Activated T-cell treated with anti-CD3 and anti-CD28 coated beads, Interleukin-2, amount 50 U/mL, for 48 hours (primary cell): ENCODE measurements at places on chromosomes 2 and 18.

DNA sequence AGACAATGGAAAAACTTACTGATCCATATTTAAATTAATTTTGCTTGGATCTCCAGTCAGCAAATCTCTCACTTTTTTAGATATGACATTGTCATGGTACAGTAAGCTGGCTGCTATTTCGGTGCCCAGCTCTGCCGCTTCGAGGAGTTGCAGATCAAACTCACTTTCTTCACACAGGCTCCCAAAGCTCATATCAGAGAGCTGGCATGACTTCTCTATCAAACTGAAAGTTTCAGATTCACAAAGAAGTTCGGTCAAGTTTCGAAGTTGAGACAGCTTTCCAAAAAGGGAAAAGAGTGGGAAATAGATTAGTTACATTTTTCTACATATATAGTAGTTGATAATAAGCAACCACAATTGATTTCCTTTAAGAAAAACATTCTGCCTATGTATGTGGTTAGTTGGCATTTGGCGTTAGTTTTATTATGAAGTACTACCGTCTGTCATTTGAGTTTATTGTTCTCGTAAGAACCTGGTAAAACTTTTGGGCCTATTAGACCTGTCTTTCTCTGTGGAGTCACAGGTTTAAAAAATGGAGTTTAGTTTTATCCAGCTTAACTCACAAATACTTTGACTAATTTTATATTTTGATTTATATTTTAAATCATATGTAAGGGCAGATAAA lies 118.8 kb downstream of the ABCA12 start:
- no peak for DNase-seq

DNA sequence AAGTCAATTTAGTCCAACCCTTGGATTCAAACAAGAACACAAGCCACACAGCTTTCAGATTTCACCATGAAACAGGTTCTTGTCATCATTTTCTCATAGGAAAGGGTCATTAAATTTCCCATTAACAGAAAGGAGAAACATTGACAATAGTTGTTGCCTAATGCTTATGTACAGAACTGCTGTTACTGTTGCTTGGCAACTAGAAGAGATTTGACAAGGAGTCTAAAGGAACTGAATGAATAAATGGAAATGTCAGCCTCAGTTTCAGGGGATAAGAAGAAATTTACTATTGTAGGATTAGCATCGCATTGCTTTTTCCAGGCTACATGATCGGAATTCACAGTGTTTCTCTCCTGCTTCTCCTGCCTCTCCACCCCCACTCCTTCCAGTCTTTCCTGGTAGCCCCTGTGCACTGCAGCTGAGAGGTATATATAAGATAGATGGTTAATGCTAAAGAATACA lies 90.3 kb downstream of the SPATS2L start:
- DNase-seq = no peak

DNA sequence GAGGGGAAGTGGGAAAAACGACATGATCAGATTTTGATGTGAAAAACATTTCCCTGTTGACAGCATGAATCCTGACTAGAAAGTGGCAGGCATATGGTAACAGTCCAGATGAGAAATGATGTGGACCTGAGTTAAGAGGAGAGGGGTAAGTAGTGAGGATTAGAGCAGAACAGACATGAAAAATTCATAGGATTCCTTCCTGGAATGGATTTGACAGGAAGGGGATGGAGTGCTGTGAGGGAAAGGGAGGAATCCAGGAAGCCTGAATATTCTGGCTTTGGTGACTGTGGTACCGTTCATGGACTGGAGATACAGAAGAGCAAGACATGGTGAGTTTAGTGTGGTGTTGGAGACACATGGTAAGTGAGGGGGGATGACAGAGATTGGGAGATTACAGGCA lies 115.4 kb downstream of the TMEM131 start:
- no peak for DNase-seq

- no peak for DNase-seq
Measured at GRCh38 chr2:140658760-140659692, 1471.8 kb downstream of the LRP1B start.

DNA sequence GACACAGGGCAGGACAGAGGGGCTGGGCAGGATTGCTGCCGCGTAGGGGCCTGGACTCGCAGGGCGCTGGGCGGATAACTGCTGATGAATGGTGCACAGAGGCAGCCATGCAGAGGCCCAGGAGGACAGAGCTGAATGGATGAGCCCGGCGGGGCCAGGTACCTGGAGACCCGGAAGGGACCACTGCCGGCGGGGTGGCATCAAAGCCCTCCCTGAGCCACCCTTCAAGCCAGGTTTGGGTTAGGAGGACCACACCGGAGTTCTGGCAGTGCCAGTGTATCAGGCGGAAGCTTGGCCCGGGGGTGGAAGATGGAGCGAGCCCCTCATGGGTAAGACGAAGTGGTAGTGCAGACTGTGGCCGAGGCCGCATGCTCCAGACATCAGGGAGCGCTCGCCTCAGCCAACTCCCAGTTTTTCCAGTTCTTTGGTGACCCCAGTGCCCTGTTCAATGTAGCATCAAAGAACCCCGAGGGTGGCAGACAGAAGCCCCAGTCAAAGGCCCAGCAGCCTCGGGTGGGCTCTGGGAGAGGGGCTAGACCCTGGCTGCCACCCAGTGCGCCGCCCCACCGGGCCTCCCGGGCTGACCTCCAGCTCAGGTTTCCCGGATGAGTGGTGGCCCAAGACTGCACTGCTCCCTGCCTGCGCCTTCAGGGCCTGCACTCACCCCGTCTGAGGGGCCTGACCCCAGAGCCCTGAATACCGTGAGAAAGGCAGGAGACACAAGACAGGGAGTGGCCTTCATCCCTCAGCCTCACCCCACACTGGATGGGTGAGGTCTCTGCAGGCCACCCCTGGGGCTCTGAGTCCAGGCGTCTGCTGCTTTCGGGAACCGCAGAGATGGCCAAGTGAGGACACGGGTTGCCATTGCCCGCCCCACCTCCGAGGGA lies 50.9 kb downstream of the ACAA2 start:
- no peak for DNase-seq

GRCh38 chr18:37368110-37368954 lies 197.3 kb downstream of the CELF4 start:
- DNase-seq = no peak

DNA sequence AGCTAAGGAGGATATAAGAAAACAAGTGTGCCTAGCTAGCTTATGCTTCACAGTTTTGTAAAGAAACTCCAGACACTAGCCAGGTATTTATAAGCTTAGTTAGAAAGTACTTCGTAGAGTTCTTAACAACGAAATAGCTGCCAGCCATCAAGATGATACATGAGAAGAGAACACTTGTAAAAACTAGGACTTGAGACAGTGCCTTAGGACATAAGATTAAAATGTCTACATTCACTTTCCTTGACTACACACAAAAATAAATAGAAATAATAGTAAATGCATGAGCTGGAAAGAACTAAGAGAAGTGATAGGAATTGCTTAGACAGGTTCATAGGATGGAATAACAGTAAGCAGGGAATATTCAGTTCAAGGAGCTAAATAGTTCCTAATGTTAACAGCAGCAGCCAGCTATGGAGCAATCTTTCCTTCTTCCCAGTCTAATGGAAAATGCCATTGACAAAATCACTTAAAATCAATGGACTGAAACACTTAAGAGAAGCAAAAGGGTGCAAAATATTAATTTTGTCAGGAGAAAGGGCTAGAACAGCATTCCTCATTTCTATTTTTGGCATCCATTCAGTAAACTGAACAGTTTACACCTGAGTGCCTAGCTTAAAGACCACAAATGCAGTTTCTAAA lies 186.6 kb downstream of the PDE11A start:
- DNase-seq = no peak

DNA sequence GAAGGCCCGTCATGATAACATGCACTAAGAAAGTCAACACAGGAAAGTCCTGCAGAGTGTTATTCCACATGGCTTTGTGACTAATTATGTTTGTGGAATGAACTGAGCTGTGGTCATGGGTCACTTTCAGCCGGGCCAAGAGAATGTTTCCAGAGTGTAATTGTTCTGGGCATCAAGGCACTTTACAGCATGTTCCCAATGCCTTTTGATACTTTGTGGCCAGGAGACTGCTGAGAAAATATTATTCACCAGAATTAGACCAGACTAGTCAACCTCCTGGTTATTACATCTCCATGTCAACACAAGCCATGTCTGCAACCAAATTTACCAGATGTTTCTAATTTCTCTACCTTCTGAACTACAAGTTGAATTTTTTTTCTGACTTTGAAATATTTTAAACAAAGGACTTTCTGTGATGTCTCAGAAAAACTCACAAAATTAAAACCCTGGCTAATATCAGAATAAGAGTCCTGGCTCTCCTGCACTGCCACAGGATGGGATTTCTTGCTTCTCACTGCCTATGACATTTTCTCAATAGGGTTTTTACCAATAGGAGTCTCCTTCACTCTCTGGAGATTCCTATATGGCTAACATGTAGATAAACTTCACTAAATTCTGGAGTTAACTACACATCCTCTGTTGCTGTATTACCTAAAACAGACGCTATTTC lies 90.6 kb upstream of the WDR75 start:
- DNase-seq = no peak

DNA sequence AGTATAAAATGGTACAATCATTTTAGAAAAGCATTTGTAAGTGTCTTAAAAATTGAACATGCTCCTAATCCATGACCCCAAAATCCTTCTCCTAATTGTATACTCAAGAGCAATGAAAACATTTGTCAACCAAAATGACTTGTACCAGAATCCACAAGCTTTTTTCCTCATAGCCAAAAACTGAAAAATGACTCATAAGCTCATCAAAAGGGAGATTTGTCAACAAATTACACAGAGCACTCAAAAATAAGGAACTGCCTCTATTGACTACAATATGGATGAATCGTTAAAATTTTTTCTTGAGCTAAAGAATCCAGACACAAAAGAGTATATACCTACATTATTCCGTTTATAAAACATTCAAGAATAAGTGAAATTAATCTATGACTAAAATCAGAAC lies 544.8 kb downstream of the ARHGAP15 start:
- DNase-seq = no peak

DNA sequence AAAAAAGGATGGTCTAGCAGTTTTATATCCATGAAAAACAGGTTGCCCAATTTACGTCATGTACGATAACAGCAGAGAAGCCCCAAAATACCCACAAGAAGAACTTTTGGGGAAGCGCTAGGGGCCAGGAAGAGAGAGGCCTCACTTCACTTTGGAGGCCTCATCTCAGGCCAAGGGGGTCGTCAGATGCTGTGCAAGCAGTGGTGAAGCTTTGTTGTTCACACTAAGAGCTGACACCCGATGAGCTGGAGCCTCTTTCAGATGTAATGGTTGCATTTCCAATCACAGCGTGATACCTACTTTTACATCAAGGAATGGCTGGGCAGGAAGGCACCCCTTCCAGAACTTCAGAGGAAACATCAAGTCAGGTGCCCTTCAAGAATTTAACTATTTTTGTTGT lies 242.3 kb upstream of the PXDN start:
- DNase-seq = no peak

DNA sequence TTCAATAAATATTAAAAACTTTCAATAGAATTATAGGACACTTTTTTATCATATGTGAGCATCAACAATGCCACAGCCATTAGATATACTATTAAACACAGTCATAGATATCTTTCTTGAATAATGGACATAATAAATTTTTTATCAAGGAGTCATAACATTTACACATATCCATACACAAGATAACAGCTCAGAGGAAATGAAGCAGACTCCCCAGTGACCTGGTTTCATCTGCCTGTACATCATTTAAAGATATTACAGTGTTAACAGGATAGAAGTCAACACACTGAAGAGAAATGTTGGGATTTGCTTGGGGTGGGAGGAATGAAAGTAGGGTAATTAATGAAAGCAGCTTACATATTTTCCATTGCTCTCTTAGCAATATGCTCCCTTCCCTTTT lies 5.1 kb downstream of the SCG2 start:
- DNase-seq = no peak

GRCh38 chr2:112942654-112943002 lies 31.7 kb downstream of the IL37 start:
- no peak for DNase-seq

GRCh38 chr2:152114366-152114765 lies 15.5 kb upstream of the CACNB4 start:
- no peak for DNase-seq

DNA sequence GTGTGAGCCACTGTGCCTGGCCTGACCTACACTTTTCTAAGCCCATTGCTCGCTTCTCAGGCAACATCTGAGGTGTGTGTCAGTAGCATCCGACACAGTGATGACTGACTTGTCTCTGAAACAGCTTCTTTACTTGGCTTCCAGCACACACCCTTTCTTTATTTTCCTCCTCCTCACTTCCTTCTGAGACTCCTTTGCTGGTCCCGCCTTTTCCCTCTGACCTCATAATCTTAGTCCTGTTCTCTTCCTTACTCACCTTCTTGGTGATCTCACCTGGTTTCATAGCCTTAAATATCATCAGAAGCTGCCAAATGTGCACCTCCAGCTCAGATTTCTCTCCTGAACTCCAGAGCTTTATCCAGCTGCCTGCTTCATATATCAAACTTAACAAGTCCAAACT lies 66.6 kb upstream of the PELI1 start:
- DNase-seq = no peak

DNA sequence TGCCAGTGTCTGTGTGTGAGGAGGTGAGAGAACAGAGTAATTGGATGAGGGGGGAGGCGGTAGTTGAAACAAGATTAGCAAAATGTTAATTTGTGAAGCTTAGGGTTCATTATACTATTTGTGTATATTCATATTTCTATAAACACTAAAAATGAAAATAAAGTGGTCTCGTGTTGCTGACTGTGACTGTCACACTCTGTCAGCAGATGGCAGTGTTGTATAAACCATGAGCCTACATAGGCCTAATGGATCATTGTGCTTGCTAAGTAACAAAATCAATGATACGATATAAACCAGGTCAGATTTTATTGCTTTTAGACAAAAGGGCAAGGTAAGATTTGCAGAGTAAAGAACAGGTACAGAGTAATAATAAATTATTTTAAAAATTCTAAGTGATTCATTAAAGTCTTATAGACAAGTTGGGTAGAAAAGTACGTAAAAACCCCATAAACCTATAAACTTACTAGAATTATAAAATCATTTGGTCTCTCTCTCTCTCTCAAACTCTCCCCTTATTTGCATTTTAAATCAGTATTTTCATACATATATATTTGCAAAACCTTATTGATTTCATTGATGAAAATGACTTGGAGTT lies 182.7 kb downstream of the RPIA start:
- peak; percentile 33 for DNase-seq

- DNase-seq = no peak
Measured at GRCh38 chr2:97981961-97982360, 13.8 kb downstream of the TMEM131 start.

- DNase-seq = no peak
Measured at GRCh38 chr2:200843993-200844948, 20.2 kb downstream of the CLK1 start.

GRCh38 chr18:48580782-48581181 lies 42.0 kb downstream of the CTIF start:
- no peak for DNase-seq

- no peak for DNase-seq
Measured at GRCh38 chr18:13684546-13684945, 41.8 kb downstream of the FAM210A start.

- DNase-seq = no peak
Measured at GRCh38 chr2:142307086-142307485, 176.3 kb upstream of the LRP1B start.

DNA sequence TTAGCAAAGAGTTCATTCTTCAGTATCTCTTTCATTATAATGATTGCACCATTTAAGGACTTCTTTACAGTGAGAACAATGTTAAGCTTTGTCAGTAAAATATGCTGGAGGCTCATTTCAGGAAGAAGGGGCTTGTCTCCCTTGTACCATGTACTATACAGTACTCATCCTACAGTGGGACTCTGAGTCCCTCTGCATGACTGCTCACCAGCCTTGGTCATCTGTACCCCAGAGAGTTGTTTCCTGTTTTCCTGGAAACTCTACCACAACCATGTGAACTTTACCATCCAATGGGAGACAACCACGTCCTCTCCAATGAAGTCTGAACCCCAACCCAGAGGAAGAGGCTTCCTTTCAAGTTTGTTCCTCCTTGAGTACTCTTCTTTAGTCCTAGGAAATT lies 1171.1 kb upstream of the CRIM1 start:
- no peak for DNase-seq
